ENCODE measurements at places on chromosomes 16 and 17.

GRCh38 chr16:65449526-65449925 lies 327.7 kb upstream of the CDH11 start:
- no peak for DNase-seq
- no peak overlapping the region for H3K4me3 ChIP-seq
- no peaks in the 10 kb centered on the region for H3K36me3 ChIP-seq
- H3K4me1 ChIP-seq = no peaks in the 10 kb centered on the region
- H3K27ac ChIP-seq = no peak overlapping the region

DNA sequence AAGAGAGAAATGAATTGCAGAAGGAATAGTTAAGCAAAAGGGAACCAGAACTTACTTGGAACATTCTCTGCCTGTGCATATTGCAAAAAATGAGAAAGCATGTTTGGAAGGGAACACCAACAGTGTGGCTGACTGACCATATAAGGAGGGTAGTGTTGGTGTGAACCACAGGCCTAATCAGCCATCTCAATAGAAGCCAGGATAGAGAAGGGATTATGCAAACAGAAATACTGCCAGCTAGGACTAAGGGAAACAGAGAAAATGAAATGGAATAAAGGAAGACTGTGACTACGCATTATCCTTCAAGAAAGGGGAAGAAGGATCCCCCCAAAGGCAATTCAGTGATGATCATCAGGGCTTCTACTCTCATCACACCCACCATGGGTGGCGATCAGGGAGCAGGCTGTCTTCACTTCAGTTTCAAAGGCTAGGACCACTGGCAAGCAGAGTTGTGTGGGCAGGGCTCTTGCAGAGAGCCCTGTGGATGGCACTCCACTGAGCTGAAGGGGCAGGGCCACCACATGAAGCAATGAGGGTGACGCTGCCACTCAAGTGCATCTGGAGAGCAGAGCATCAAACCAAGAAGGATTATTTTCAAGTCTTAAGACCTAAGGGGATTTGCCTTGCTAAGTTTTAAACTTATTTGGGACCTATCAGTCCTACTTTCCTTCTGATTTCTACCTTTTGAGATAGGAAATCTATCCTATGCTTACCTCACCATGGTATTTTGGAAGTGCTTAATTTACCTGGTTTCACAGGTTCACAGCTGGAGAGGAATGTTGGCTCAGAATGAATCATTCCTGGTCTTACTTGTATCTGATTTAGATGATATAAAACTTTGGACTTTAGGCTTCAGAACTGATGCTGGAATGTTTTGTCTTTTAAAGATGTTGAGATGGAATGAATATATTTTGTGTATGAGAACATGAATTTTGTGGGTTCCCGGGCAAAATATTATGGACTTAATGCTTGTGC lies 140.5 kb downstream of the SSH2 start:
- H3K4me1 ChIP-seq = no peaks in the 10 kb centered on the region
- H3K4me3 ChIP-seq = no peak overlapping the region
- no peaks in the 10 kb centered on the region for H3K27me3 ChIP-seq
- H3K36me3 ChIP-seq = no peaks in the 10 kb centered on the region
- H3K27ac ChIP-seq = no peak overlapping the region
- no peak for DNase-seq

GRCh38 chr16:81861503-81861902 lies 82.4 kb downstream of the PLCG2 start:
- H3K27ac ChIP-seq = no peak overlapping the region
- H3K4me1 ChIP-seq = peaks cover 13% of the 10 kb centered on the region
- H3K36me3 ChIP-seq = no peaks in the 10 kb centered on the region

DNA sequence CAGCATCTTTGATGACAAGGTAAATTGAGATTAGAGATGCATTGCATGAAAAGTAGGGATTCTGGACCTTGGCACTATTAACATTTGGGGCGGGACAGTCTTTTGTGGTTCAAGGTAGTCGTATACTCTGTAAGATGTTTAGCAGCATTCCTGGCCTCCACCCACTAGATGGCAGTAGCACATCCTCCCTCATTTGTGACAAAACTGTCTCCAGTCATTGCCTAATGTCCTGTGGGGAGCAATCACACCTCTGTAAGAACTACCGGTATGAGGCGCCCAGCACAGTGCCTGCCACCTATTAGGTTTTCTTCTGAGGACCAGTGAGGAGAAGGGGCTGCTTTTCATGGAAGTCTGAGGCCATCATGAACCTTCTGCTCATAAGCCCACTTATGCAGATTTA lies 180.8 kb downstream of the RBFOX1 start:
- H3K27me3 ChIP-seq = no peaks in the 10 kb centered on the region
- H3K27ac ChIP-seq = no peak overlapping the region
- H3K4me1 ChIP-seq = no peaks in the 10 kb centered on the region
- H3K36me3 ChIP-seq = no peaks in the 10 kb centered on the region
- H3K4me3 ChIP-seq = no peak overlapping the region

DNA sequence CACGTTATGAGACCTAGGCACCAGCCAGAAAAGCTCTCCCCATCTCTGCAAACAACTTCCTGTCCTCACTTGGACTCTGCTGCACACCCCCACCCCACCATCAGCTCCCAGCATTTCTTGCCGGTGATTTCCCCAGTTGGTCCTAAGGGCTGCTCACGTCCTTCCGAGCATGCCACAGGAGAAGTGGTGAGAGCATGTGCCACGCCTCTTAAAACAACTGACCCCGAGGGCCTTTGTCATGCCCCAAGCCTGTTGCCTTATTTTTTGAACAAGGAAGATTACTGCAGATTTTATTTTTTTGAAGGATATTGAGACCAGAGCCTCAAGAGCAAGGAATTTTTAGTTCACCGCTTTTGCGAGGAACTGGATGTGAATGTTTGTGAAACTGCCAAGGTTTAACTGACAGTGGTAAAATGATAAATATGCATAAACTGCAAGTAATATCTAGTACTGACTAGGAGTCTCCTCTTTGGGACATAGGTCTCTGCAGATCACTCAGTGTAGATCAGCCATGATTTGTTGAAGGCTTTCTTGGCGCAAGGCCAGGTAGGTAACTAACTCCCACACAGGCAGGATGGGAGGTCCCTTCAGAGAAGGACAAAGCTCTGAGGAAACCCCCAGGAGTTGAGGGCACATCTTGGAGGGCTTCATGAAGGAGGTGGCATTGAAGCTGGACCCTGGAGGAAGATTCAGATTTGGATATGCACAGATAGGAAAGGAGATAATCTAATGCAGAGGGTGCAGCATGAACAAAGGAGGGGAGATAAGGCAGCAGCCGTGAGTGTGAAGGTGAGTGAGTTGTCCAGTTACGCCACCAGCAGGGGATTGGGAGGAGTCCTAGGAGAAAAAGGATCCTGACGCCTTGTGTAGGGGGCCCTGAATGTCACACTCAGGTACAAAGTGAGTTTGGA lies 44.7 kb downstream of the TMEM132E start:
- H3K4me3 ChIP-seq = no peak overlapping the region
- H3K36me3 ChIP-seq = no peaks in the 10 kb centered on the region
- no peak for DNase-seq
- H3K4me1 ChIP-seq = no peaks in the 10 kb centered on the region
- no peak overlapping the region for H3K27ac ChIP-seq

Data from MM.1S (cell line).